Substantia nigra (tissue), 51 donors: ENCODE measurements at places on chromosomes 16 and 17.

- no peak for DNase-seq
These were observed 7.4 kb upstream of the CPNE2 start for GRCh38 chr16:57084996-57085395.

- DNase-seq = no peak
These were observed 30.4 kb upstream of the ERN1 start for GRCh38 chr17:64160378-64160777.

GRCh38 chr17:27520491-27521185 is 64.4 kb downstream of the KSR1 start:
- peak; percentile 60 for DNase-seq

- DNase-seq = peak; percentile 77
These were observed 6.8 kb upstream of the MEAK7 start for GRCh38 chr16:84511180-84511800.

- DNase-seq = no peak
These were observed 1.2 kb upstream of the MAFG start for GRCh38 chr17:81928544-81929252.

- no peak for DNase-seq
These were observed 37.2 kb downstream of the CDK5R1 start for GRCh38 chr17:32523827-32524552.

DNA sequence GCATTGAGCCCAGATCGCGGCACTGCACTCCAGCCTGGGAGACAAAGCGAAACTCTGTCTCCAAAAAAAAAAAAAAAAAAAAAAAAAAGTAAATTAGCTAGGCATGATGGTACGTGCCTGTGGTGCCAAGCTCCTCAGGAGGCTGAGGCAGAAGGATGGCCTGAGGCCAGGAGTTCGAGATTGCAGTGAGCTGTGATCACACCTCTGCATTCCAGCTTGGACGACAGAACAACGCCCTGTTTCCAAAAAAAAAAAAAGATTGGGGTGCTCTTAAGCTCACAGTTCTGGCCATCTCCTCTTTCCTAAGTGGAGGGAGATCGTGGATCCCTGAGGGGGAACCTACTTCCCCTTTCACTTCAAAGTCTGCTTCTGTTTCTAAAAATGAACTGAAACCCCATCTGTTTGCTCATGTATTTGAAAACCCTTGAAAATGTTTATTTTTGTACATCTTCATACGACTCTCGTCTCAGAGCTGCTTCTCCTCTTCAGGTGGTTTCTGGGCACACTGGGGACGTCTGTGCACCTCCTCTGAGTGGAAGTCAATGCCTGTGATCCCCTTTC is 138.8 kb downstream of the PRKCA start:
- DNase-seq = no peak
